ENCODE measurements at places on chromosomes 3 and 15.
A peak's percentile ranks its signal among the peaks of the same experiment; 100 is the strongest.

DNA sequence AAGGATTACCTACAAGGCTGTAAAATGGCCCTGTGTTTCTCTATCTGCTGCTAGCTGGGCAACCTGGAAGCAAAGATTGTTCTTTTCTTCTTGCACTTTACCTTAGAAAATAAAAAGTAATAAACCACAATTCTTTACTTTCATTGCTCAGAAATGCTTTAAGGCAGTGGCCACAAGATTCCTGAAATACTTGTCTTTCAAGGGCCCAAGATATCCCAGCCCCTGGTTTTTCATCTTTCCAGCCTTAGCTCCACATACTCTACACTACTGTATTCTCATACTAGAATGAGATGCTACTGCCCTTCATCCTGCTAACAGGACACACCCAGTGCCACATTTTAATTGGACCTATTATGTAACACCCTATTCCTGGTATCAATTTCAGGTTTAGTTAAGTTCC lies 78.9 kb downstream of the GTF2E1 start:
- DNase-seq = no peak

DNA sequence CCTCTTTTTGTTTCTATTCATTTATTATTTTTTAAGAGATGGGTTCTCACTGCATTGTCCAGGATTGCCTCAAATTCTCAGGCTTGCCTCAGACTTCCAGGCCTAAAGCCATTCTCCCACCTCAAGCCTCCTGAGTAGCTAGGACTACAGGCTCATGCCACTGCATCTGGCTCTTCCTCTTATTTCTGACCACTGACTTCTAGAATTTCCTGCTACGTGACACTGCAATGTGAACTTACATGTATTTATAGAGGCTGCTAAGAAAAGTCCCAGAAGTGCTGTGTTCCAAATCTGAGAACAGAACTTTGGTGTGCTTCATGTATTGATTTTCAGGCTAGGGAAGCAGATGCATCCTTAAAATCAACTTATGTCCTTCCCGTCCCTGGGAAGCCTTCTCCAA lies 407.4 kb downstream of the RSL24D1 start:
- no peak for DNase-seq

GRCh38 chr15:67998599-67999133 lies 55.4 kb upstream of the PIAS1 start:
- DNase-seq = no peak

DNA sequence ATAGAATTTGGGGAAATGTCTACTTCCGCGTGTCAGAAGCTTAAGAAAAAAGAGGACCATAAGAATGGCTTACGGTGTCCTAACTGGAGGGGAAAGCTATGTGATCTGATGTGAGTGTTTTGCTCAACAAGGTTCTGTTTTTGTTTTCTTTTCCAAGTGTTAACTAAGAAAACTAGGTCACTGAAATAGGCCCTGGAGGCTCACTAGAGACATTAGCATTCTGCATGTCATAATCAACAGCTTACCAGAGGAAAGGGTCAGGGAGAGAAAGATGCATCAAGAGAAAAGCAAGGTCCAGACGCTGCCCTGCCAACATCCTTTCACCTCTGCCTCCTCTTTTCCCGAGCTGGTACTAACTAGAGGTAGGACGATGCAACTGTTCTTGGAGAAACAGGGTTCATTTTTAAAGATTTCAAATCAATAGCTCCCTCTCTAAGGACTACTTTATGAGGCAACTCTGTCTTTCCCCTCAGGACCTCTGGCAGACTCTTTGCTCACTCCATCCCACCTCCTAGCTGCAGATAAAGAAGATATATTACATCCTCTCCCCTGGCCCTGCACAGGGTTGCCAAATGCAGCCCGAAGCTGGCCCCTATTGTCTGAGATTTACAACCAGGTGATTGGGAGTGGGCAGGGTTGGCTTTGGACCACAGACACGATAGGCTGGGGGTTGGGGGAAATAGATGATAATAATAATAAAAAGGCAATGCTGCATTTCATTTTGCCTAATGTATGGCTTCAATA lies 209.9 kb upstream of the SLC2A2 start:
- DNase-seq = no peak

GRCh38 chr3:109382588-109382987 lies 45.2 kb upstream of the DPPA4 start:
- no peak for DNase-seq

DNA sequence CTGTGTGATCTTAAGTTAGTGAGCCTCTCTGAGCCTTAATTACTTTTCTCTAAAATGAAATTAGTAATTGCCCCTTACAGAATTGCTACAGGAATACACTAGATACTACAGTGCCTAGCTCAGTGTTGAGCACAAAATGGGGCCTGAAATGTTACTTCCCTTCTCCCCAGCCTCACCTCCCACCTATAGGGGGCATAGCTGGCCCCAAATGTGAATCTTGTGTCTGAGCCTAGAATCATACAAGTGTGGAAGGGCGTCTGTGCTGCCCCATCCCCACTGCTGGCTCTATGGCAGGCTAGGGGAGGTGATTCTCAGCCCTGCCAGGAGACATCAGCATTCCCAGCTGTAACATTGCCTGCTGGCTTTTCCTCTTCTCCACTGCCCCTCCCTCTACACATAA lies 42.7 kb downstream of the IFT122 start:
- DNase-seq = no peak

- DNase-seq = no peak
These were observed 76.4 kb upstream of the ETV5 start for GRCh38 chr3:186185194-186185787.

GRCh38 chr15:81351651-81352050 lies 22.4 kb downstream of the TMC3 start:
- DNase-seq = no peak

- DNase-seq = no peak
These were observed 171.8 kb downstream of the WDR76 start for GRCh38 chr15:43998607-43999006.

- no peak for DNase-seq
These were observed 20.7 kb upstream of the ERC2 start for GRCh38 chr3:56488812-56489600.

DNA sequence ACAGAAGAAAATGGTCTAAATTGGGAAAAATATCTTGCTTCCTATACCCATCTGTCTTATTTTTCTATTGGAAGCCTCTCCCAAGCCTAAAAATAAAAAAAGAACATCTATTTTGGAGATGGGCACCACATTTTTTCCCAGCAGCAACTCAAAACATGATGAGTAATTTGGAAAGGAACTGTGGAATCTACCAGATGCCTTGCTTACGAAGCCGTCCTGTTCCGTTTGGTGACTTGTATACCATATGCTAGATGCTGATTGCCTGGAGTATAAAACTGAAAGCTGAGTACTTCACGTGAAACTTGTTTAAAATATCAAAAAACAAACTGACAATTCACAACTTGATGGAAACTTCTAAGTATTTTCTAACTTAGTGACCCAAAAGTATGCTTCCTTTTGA lies 491.0 kb downstream of the ROBO2 start:
- no peak for DNase-seq

DNA sequence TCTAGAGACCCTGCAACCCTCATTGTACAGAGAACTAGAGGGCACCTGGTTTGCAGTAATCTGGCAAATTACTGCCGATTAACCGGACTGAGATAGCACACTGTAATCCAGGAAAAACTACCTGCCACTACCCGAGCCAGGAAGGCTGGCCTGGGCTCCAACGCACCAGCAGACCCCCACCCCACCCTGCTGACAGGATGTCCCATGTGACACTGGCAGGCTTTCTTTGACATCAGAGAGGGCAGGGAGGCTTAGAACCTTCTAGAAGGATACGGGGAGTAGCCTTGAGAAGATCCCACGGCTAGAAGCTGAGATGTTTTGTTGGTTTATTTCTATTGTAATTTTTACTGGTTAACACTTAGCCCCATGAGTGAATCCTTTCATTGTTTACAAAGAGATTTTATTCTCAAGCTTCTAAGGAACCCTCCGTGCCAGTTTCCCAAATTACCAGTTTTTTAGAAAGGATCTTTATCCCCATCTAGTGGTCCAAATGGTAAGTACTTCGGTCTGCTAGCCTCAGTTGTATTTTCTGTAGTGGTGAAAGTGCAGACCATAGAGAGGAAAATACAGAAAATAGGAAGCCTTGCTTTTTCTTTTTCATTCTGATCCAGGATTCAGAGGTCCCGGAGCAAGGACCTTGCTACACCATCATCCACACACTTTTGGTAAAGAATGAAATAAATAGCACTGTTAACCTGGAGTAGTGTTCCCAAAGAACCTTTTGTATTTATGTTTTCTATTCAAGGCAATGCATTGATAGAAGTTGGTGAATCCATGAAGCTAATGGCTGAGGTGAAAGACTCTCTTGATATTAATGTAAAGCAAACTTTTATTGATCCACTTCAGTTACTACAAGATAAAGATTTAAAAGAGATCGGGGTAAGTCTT lies 81.9 kb upstream of the ADAMTSL3 start:
- DNase-seq = no peak

DNA sequence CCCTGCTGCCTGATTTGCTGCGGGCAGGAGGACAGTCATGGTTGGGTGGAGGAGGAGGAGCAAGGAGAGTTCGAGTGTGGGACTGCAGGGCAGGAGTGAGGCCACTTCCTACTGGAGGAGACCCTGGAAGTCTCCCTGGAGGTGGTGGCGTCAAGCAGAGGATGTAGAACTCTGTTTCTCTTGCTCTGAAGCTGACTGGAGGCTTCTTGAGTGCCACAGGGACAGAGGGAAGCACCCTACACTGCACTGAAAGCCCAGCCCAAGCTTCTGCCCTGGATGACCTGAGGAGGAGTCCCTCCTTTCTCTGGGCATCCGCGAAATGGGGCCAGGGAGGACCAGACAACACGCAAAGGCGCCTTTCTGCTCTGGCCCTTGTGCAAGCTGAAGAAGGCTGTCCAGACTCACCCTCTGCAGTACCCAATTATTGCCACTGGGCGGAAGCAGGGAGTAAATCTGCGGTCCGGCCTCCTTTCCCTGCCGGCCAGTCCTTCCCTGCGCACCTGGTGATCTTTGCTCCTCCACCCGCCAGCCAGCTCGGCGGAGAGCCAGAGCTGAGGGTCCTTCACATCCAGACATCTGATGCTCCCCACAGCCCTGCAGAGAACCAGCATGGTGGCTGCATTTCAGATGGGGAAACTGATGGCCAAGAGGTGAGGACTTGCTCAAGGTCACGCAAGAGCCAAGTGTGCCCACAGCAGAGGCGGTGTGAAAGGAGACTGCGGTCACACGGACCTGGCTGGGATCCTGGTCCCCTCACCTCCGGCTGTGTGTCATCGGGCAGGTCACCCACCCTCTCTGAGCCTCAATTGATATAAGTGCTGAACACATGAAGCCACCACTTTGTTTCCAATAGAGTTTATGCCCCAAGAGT lies 207.1 kb downstream of the TBC1D2B start:
- DNase-seq = peak; percentile 42

GRCh38 chr3:49701388-49702077 lies 12.2 kb downstream of the RNF123 start:
- no peak for DNase-seq

- no peak for DNase-seq
These were observed 42.1 kb downstream of the DNAJB8 start for GRCh38 chr3:128424508-128425069.

GRCh38 chr3:39241561-39241960 lies 38.3 kb downstream of the CX3CR1 start:
- no peak for DNase-seq

- peak; percentile 43 for DNase-seq
These were observed 375.1 kb downstream of the FOXP1 start for GRCh38 chr3:71208211-71209095.

GRCh38 chr3:44120721-44121582 lies 120.7 kb upstream of the TOPAZ1 start:
- no peak for DNase-seq

DNA sequence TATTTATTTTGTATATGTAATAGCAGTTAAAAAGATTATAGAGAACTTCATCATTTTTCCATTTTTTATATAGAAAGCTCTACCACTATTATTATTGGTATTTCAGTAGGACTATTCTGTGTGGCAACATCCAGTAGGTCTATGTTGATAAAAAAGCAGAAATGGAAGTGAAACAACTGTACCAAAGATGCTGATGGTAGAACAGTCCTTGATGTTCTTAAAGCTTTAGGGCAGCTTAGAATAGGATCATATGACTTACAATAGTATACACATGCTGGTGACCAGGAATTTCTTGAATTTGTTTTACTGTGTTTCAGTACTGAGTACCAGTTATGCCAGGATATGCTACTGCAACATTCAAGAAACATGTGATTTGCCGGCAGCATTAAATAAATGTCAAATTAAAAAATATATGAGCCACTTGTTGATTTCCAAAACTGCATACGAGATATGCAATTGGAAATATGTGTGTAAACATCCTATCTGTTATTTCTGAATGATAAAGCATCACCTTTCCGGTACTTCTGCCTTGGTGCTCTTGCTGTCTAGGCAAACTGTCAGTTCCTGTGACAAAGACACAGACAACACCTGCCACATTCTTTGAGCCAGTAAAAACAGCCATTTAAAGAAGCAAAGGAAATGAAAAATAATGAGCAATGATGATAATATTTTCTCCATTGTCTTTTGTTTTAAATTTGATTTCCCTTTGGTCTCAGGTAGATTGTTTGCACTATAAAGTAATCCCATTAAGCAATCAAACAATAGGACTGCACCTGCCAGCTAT lies 649.2 kb downstream of the ZPLD1 start:
- DNase-seq = peak; percentile 46

- DNase-seq = peak; percentile 60
These were observed 58.9 kb downstream of the TMEM108 start for GRCh38 chr3:133096900-133097613.

- no peak for DNase-seq
These were observed 507 bp upstream of the AP3B2 start for GRCh38 chr15:82710208-82710555.

DNA sequence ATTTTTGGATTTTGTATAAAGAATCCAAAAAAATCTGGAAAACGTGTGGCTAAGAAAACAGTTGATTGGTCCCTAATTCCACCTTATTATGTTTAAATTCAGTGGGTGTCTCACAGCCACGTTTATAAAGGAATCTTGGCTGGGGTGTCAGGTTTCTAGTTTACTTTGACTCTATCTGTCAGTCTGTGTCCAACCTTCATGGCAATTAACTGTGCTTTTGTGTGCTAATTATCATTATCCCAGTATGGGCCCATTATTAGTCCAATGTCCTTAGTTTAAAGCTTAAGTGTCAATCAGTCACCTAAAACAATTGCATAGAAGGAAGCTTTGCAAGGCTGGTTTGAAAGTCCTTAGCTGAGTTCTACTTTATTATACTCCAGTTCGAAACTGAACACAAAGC lies 3.7 kb upstream of the CNTN4 start:
- no peak for DNase-seq

All from NCI-H1436 (cell line).